ENCODE measurements at places on chromosomes 6 and 20.

DNA sequence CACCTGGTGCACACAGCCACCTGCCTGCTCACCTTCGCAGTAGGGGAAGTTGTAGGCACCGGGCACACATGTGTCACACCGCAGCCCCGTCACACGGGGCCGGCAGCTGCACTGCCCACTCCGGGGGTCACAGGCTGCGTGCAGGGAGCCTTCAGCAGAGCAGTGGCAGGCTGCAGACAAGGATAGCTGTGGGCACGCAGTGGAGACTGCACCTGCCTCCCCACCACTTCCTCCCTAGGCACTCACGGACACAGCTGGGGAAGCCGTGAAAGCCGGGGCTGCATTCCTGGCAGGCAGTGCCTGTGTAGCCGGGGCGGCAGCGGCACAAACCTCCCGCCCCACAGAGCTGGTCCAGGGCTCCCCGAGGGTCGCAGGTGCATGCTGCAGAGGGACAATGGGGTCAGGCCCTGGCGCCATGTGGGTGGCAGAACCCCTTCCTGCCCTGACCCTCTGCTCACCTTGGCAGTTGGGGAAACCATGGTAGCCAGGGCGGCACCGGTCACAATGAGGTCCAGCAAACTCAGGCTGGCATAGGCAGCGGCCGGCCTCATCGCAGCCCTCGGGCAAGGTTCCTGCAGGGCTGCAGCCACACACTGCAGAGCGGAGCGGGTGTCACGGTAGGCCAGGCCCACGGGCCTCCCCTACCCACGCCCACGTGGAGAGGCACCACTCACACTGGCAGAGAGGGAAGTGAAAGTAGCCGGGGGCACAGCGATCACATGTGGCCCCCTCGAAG, 29.4 kb downstream of the LAMA5 start:
- DNase-seq = no peak

DNA sequence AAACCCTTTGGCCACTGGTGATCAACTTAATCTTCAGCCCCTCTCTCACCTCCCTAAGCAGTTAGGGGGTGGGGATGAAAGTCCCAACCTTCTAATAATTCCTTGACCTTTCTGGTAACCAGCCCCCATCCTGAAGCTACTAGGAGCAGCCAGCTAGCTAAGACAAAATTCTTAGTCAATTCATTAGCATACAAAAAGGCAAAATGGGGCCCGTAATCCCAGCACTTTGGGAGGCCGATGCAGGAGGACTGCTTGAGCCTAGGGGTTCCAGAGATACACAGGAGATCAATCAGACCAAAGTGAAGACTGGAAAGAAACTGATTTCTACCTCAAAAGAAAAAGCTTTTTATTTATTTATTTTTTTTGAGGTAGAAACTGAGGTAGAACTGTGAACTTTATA, 1.8 kb downstream of the ASCC3 start:
- no peak for DNase-seq

DNA sequence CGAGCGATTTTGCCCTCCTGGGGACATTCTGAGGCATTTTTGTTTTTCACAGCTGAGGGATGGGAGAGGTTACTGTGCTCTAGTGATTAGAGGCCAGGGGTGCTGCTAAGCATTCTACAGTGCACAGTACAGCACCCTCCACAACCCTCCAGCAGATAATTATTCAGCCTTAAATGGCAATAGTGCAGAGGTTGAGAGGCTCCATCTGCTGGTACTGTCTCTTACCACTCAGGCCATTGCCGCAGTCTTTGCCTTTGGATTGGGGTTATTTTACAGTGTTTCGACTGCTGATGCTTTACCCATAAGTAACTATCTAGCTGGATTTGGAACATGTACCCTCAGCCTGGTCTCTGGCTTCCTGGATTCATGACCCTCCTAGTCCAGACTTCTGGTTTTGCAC, 705.3 kb downstream of the KIF16B start:
- DNase-seq = no peak

GRCh38 chr20:43959079-43959919, 44.6 kb downstream of the TOX2 start:
- no peak for DNase-seq

DNA sequence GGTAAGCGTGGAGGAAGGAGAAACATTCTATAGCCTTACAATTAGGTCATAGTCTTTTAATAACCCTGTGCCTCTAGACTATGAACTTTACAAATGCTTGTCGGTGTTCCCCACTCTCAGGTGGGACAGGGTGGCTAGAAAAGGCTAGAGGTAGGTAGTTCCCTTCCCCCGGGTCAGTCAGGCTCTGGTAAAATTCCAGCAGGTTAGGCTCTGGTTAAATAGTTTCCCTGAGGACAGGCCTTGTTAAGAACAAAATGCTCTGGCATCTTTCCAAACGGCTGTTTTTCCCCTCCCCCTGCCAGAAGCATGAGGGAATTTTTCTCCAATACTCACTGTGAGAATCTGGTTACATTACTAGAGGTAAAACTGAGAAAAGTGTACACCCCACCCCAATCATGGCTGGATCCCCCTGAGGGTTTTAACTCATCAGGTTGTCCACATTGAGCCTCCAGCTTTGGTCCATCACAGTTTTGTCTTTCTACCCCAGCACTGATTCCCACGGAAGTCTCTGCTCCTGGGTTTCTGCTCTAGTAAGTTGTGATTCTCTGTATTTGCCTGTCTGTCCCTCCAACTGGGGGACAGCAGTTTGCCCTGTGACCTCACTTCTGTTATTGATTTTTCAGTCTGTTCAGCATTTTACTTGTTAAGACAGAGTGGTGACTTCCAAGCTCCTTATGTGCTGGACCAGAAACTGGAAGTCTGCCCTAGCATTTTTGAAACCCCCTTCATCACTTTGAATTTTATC, 84.7 kb upstream of the ADGRF1 start:
- DNase-seq = no peak

- no peak for DNase-seq
These were observed 2.3 kb downstream of the MYLK2 start for GRCh38 chr20:31821427-31821826.
